ENCODE measurements at places on chromosomes 12 and 14. TPM values are rescaled to one million over a fixed set of nuclear protein-coding genes. Genes with fewer than 3 reads are reported as not detected.

GPRC5D gene
- not detected for total RNA-seq

STON2 gene
- 25.3 TPM for total RNA-seq

GALNT4 gene
- 34.3 TPM for total RNA-seq

MIPOL1 gene
- 42.1 TPM for total RNA-seq

CFAP54 gene
- total RNA-seq, result 0.80 TPM

RNFT2 gene
- 0.38 TPM for total RNA-seq

ACVR1B gene
- 71.6 TPM for total RNA-seq

NKX2-1 gene
- not detected for total RNA-seq

GRCh38 chr12:122843455-122843854 lies 8.2 kb downstream of the HIP1R start:
- DNase-seq, result no peak

- no peak for DNase-seq
Observed at GRCh38 chr12:132700212-132700822, 10.3 kb upstream of the PGAM5 start.

DNA sequence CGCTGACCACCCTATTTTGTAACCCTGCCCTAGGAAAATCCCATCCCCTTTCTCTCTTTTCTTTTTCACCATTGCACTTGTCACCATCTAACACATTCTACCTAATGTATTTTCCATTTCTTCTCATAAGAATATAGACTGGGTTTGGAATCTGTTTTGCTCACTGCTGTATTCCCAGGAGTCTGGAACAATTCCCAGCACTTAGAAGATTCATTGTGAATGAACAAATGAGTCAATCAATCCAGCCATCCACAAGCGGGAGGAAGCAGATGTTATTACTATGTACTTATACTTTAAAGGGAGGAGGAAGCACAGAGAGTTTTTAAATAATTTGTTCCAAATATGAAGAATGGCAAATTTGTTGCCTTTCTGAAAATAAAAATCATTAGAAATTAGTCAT lies 142.1 kb downstream of the KIF21A start:
- DNase-seq, result no peak

- DNase-seq, result no peak
Observed at GRCh38 chr12:19810213-19810612, 370.9 kb downstream of the AEBP2 start.

DNA sequence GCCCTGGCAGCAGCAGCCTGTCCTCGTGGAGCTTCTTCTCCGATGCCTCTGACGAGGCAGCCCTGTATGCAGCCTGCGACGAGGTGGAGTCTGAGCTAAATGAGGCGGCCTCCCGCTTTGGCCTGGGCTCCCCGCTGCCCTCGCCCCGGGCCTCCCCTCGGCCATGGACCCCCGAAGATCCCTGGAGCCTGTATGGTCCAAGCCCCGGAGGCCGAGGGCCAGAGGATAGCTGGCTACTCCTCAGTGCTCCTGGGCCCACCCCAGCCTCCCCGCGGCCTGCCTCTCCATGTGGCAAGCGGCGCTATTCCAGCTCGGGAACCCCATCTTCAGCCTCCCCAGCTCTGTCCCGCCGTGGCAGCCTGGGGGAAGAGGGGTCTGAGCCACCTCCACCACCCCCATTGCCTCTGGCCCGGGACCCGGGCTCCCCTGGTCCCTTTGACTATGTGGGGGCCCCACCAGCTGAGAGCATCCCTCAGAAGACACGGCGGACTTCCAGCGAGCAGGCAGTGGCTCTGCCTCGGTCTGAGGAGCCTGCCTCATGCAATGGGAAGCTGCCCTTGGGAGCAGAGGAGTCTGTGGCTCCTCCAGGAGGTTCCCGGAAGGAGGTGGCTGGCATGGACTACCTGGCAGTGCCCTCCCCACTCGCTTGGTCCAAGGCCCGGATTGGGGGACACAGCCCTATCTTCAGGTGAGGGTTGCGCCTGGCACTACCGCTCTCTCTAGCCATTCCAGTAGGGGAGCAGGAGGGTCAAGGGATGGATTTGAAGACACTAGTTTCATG lies 2.1 kb downstream of the NFATC4 start:
- DNase-seq, result no peak

GRCh38 chr12:104121001-104121400 lies 17.0 kb downstream of the NFYB start:
- DNase-seq, result no peak

DNA sequence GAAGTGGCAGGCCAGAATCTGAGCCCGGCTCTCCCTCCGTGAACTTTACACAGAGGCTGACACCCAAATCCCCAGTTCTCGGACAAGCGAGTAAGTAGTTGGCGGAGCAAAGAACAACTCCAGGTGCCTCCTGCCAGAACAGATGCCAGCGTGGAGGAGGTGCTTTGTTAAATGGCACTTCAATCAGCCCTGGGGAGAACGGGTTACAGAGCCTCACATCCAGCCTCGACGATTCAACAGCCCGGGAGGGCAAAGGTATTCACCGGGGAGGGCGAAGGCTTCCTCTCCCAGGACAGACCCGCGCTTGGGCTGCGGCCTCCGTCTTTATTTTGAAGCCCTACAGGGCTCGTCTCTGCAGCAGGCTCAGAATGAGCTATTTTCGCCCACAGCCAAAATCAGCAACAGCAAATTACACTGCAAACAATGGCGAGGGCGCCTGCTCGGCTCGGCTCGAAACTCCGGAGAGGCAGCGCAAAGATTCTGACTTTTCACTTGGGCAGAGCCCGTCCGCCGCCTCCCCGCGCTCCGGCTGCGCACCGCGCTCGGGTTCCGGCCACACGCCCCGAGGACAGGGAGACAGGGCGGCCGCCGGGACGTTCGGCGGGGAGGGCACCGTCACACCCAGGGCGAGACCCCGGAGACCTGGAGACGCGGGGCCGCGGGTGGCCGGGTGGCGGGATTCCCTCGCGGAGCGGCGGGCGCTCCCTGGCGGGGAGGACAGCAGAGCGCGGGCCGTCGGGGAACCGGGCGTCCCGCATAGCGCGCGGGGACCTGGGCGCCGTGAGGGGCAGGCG lies 811 bp downstream of the TMCC3 start:
- DNase-seq, result no peak

DNA sequence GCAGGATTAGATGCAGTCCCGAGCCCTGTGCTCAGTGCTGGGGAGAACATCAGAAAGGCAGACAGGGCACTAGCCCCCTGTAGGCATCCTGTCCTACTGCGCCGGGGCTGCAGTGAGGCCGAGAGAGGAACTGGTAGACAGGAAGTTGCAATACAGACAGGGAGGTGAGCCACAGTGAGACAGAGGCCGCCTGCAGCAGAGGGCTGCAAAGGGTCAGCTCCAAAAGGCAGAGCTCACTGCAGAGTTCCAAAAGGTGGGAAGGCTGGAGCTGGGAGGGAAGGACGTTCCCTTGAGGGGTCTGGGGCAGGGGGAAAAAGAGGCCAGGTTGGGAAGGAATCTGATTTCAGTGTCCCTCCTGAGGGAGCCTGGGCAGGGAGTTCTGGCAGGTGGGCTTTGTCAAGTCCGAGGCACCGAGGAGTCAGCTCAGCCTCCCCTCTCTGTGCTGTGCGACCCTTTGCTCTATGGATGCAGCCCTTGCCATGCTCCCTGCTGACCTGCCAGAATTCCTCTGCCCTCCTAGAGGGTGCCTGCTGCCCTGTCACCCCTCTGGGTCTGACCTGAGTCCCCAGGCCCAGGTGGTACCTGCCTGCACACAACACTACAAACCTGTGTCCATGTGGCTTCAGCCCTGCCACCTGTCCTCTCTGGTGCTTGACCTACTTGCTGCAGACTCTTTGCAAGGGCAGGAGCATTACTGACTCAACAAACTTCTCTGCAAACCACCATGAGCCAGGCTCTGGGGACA lies 63.5 kb downstream of the PRMT8 start:
- no peak for DNase-seq

GRCh38 chr12:117028254-117028653 lies 71.0 kb downstream of the TESC start:
- peak; percentile 36 for DNase-seq

- peak; percentile 24 for DNase-seq
Observed at GRCh38 chr12:3252450-3252891, 175.3 kb downstream of the TSPAN9 start.

DNA sequence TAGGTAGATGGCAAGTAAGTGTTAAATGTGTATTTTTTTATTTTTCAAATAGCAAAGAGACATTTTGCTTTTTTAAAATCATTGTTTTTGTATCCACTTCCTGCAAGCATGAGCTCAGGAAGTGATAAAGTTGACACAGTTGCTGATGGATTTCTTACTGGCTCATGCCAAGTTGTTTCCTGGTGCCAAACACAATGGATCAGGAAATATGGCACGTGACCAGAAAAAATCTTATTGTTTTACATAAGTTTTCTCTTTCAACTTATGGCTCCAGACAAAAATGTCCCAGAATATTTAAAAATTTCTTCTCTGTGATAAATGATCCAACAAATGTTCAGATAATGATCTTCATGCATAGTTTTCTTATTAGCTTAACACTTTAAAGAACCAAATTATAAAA lies 1279.1 kb upstream of the FLRT2 start:
- no peak for DNase-seq

DNA sequence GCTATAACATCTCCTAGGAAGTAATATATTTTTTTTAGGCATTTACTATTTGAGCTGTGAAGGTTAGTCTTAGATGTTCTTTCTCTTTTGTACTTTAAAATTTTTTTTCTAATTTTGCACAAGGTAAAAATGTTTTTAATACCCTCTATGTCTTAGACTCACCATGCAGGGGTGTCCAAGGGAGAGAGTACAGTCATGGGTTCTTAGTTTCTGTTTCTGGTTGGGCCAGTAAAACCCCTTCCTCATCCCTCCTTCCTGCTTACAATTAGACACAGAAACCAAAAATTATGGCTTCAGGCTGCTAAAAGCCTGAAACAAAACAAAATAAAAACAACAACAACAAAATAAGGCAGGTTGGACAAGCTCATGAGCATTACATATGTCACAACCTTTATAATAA lies 193.0 kb downstream of the SYT1 start:
- DNase-seq, result no peak

DNA sequence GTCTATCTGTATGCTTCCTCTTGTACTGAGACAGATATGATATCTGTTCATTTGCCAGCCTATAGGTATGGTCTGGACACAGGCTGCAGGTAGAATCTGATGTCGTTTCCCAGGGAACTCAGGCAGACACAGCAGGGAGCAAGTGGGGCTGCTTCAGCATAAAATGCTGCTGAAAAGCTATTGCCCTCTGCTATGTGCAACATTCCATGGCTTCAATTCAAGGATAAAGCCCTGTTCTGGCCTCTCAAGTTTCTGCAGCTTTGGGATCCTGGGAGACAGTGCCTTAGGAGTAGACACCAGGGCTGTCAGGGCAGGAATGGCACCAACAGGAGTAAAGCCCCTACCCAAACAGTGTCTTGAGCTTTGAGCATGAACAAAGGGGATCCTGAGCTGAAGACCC lies 173.5 kb downstream of the SLC41A2 start:
- no peak for DNase-seq

GRCh38 chr14:33376510-33376909 lies 437.8 kb downstream of the NPAS3 start:
- DNase-seq, result no peak

- DNase-seq, result no peak
Observed at GRCh38 chr14:88688386-88688785, 104.4 kb downstream of the EML5 start.

- no peak for DNase-seq
Observed at GRCh38 chr12:121196902-121197301, 13.0 kb upstream of the P2RX4 start.

GRCh38 chr12:67690656-67691055 lies 42.1 kb downstream of the DYRK2 start:
- no peak for DNase-seq

DNA sequence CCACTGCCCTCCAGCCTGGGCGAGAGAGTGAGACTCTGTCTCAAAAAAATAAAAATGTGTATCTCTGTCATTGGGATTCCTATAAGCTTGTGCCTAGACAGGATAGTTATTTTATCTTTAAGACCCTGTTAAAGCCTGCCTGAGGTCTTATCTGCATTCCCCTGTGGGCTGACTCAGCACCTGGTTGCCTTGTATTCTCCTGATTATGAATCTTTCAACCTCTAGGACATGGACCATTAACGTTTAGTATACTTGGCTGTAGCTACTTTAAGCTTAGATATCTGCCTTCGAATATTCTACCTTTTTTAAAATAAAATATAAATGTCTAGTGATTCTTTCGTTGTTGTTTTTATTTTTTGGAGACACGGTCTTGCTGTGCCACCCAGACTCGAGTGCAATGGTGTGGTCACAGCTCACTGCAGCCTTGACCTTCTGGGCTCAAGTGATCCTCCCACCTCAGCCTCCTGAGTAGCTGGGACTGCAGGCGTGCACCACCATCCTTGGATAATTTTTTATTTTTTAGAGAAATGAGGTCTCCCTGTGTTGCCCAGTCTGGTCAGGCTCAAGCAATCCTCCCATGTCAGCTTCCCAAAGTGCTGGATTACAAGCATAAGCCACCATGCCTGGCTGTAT lies 41.3 kb downstream of the RESF1 start:
- no peak for DNase-seq

GRCh38 chr12:43325786-43326185 lies 226.2 kb downstream of the ADAMTS20 start:
- no peak for DNase-seq

- no peak for DNase-seq
Observed at GRCh38 chr14:89933002-89933401, 21.5 kb downstream of the EFCAB11 start.

DNA sequence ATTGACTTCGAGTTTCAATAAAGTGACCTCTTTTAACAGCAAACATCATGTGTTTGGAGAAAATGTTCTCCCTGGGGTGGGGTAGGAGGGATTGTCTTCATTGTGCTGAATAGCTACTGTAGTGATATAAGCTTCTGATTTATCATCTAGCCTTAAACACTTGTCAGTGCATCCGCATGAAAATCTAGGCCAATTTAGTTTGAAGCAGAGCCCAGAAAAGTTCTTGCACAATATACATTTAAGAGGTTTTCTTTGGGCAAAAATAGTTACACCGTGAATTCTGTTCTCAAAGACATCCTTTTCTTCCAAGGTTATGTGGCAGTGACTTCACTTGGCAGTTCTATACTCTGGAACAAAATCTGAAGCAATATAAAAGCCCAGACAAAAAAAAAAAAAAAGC lies 136.0 kb upstream of the IFNG-AS1 start:
- no peak for DNase-seq

DNA sequence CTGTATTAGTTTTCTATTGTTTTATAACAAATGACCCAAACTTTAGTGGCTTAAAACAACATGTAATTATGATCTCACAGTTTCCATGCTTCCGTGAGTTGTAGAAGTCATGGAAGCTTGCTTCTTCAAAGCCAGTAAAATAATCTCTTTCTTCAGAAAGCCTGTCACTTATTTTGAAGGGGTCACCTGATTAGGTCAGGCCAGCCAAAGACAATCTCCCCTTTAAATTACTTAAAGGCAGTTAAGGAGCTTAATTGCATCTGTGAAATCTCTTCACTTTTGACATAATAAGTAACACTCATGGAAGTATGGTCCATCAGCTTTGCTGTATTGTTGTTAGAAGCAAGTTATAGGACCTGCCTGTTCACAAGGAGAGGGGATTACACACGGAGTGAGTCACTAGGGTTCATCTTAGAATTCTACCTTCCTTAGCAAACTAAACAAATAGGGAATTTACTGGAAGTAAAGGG lies 89.8 kb downstream of the FAR2 start:
- no peak for DNase-seq
